ENCODE measurements at places on chromosomes 16 and 17. TPM values are rescaled to one million over a fixed set of nuclear protein-coding genes. Genes with fewer than 3 reads are reported as not detected.

DNA sequence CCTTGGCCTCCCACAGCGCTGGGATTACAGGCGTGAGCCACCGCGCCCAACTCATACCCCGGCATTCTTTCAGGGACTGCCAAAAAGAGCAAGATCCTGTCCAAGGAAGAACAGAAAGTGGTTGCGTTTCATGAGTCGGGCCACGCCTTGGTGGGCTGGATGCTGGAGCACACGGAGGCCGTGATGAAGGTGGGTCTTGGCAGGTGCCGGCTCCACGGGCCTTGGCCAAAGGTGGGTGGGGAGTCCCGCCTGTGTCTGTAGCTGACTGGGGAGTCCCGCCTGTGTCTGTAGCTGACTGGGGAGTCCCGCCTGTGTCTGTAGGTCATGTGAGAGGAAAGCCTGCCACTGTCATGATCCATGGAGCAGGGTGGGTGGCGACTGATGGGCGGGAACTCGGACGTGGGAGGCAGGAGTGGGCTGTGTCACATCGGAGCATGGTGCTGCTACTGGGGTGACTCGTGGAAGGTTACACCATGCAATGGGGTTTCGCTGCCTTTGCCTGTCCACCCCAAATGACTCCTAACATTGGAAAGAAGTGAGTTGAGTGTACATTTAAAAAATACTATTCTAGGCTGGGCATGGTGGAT, 10.0 kb upstream of the RPL13 start:
- no peak for DNase-seq

Gene CD300A
- total RNA-seq, result 3.0 TPM

Gene SOCS1
- total RNA-seq, result 5.1 TPM

DNA sequence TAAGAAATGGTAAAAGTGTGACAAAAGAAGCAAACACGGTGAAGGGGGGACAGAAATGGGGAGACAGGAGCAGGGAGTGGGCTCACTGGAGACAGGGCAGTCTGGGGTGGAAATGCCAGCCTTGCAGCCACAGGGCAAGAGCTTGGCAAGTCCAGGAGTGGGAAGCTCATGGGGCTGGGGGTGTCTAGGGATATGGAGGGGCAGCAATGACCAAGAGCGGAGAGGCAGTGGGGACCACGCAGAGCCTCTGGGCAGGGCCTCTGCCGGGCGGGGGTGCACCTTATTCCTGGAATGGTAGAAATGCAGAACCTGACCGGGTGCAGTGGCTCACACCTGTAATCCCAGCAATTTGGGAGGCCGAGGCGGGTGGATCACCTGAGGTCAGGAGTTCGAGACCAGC, 12.6 kb downstream of the SLC5A10 start:
- DNase-seq, result no peak

Gene KRT24
- 0.31 TPM for total RNA-seq

DNA sequence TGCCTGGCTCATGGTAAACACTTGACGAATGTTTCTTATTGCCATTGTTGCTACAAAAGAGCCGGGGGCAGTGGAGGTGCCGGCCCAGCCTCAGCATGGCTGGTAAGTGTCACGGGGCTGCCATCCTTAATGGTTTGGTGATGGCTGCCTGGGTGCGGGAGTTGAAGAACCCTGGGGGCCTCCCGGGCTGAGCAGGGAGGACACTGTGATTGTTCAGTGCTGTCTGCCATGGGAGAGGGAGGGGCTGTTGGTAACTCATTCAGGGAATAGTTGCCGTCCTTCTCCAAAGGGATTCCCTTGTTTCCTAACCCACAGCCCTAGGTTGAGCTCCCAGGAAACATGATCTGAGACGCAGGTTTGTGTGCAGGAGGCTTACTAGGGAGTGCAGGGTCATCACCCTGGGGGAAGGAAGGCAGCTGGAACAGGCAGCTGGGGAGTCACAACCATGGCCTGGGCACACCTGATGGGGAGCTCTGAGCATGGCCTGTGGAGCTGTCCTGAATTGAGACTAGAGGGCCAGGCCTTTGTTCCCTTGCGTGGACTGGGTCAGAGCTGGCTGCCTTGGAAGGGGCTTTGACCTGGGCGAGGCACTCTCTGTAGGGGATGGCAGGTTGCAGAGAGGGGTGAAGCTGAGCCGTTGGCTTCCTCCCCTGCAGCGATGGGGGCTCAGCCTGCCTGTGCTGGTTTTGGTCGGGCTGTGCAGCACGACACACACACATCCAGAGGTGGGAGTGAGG, 85.7 kb downstream of the PLCG2 start:
- no peak for DNase-seq

DNA sequence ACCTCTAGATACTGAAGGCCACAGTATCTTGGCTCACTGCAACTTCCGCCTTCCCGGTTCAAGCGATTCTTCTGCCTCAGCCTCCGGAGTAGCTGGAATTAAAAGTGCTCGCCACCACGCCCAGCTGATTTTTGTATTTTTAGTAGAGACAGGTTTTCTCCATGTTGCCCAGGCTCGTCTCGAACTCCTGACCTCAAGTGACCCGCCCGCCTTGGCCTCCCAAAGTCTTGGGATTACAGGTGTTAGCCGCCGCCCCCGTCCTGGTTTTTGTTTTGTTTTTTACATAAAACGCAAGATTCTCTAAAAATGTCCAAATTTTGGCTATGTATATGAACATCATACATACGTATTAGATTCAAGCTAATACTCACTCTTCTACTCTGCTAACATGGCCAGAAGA, 2.0 kb upstream of the GGNBP2 start:
- DNase-seq, result no peak

DNA sequence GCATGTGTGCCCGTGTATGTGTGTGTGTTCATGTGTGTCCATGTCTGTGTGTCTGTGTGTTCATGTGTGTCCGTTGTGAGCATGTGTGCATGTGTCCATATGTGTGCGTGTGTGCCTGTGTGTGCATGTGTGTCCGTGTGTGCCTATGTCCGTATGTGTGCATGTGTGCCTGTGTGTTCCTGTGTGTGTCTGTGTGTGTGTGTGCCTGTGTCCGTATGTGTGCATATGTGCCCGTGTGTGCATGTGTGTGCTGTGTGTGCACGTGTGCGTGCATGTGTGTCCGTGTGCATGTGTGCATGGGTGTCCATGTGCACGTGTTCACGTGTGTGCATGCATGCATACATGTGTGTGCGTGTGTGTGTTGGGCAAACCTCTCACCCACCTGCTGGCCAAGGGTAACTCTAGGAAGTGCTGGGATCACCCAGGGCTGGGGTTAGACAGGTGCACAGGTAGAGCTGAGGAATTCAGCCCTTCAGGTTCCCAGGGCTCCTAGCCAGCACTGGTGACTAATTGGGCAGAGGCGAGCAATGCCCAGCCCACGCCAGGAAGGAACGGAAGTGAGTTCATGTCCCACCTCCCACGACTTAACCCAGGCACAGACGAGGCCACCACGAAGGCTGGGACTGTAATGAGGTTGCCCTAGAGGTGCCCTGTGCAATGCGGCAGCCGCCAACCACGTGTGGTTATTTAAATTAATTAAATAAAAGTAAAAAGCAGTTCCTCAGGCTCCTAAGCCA, 8.2 kb upstream of the CSNK1D start:
- no peak for DNase-seq

- DNase-seq, result peak; percentile 71
These were observed 73.1 kb upstream of the TANC2 start for GRCh38 chr17:62892870-62893338.

GRCh38 chr17:62725791-62726249, 82.3 kb downstream of the MARCHF10 start:
- DNase-seq, result no peak

Gene GCGR
- total RNA-seq, result not detected

DNA sequence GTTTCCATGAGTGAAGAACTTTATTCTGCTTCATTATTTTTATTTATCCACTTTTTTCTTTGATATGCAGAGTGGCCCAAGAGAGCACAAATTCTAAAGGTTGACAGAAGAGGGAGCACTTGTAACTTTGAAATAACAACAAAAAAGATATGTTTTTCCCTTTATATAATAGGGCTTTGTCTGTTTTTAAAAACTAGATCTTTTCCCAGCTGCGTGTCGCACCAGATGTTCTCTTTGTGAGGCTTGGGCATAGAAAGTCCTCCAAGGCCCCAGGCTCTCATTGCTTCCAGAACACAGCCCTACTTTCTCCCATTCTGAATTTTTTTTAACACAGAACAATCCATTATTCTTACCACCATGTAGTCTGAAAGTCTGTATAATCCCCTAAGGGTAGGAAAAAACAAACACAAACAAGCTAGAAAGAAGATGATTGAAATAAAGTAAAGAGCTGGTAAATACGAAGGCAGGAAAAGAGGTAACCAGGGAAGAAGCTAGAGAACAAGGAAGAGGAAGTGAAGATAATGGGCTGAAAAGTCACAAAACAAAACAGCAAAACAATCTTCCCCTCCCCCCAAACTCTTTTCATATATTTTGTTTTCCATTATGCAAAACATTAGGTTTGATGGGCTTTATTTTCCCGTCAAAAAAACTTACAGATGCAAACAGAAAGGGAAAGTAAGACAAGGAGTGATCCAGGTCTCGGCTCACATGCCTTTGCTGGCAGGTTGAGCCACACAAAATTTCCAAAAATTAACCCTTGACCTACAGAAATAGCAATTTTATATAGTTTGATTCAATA, 160.4 kb downstream of the ABCA8 start:
- DNase-seq, result peak; percentile 91

GRCh38 chr16:51532551-51532950, 381.5 kb upstream of the SALL1 start:
- no peak for DNase-seq

GRCh38 chr16:49639739-49640431, 216.0 kb downstream of the ZNF423 start:
- peak; percentile 80 for DNase-seq

Gene ACSM2A
- total RNA-seq, result not detected

DNA sequence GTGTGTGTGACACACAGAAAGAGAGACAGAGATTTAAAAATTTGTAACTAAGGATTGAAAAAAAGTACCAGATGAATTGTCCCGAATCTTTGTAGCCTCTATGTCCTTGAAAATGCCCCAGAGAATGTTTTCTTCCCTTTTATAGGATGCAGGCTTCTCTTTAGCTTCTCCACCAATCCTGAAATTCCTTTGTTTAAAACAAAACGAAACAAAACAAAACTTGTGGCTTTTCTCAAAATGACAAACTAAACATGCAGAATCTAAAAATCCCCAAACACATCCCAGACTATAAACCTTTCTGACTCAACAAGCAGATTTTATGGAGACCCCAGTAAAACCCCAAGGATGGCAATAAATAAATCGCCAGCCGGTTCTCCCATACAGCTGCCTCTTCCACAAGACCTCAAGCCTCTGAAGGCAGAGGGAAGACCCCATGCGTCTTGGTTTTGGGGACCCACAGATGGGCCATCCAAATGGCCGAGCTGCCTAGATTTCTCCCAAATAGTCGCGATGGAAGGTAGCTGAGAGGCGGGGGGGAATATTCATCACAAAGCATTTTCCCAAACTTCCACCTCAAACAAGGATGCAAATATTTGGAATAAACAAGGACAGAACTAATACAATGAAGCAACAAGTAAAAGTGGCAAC, 269.5 kb upstream of the FOXF1 start:
- no peak for DNase-seq

DNA sequence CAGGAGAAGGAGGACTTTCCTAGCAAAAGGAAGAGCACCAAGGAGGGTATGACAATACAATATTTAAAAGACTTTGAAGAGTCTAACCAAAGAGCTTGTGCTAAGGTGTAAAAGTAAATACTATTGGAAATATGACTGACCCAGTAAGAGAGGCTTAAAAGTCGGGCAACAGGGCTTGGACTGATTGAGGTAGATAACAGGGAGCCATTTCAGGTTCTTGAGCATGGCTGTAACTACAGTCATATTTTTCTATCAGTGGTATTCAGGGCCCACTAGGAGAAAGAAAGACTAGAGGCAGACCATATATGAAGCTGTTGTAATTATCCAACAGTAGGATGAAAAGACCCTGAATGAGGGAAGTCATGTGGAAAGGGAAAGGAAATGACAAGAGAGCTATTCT, 62.3 kb downstream of the SMURF2 start:
- DNase-seq, result no peak

DNA sequence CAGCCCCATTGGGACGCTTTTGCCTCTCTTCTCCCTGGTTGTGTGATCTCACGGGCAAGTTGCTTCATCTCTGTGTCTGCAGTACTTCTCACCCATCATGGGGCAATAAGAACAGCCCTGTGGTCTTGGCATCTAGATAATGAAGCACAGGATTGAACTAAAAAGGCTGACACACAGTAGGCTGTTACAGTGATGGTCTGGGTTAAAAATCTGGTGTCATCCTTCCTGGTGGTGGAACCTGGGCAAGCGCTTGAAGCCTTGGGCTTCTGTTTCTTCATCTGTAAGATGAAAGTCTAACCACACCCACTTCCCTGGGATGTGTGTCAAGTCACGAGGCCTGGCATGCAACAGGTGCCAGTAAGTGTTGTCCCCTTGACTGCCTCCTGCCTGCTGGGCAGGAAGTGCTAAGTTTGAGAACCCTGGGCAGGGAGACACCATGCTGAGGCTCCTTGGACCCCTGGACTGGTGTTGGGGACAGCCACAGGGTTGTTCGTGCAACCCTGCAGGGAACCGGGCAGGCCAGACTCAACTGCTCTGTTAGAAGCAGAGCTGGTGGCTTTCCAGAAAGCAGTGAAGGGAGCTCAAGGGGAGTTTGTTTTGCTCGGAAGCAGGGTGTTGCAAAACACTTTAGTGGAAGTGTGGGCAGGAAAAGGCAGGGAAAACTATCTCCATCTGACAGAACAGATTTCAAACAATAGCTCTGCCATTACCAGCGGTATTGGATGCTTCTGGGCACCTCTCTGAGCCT, 5.9 kb upstream of the MAP2K3 start:
- DNase-seq, result peak; percentile 51

GRCh38 chr16:28984619-28985135, at the start of gene LAT:
Gene LAT, plus strand, starts transcription at chr16:28985052. Its CDS starts 366 bp downstream, at chr16:28985418.
- DNase-seq, result no peak

Gene TP53TG3C
- not detected for total RNA-seq

Gene RAB34
- total RNA-seq, result 78.9 TPM

DNA sequence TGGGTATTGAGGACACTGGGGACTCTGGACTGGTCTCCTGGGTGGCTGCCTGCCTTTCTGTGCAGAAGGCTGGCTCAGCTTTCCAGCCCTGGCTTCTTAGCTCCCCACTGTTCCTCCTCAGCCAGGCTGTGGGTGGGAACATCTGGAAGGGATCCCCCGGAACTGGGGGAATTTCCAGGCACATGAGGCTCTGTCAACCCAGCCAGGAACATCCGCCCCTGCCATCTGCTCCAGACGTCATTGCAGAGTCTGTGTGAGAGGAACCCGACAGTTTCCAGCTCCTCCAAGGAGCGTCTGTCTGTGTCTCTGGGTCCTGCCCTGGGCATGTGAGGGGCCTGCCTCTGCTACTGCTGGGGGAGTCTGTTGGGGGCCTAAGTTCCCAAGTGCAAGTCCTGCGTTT, 36.2 kb upstream of the CRHR1 start:
- DNase-seq, result peak; percentile 20

Gene CCL1
- total RNA-seq, result not detected
